ENCODE measurements at places on chromosomes 2 and 18. TPM values are rescaled to one million over a fixed set of nuclear protein-coding genes. Genes with fewer than 3 reads are reported as not detected.
A peak's percentile ranks its signal among the peaks of the same experiment; 100 is the strongest.

DNA sequence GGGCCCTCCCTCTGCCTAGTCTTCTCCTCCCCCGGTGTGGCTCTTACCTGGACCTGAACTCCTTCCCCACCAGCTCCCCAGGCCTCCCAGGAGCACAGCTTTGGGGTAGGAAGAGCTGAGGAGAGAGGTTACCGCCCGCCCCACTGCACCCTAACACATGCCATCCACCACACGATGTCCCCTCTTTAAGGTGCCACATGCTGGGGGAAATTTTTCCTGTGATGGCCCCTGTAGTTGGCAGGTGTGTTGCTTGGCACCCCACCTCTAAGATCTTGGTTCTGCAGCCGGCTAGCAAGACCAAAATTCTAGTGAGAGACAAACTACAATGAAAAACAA is 6.9 kb upstream of the TEX261 start:
- no peaks in the 10 kb centered on the region for H3K36me3 ChIP-seq
- H3K27ac ChIP-seq = no peak overlapping the region
- DNase-seq = no peak
- peaks cover 2% of the 10 kb centered on the region for H3K4me1 ChIP-seq
- peaks cover 5% of the 10 kb centered on the region for H3K27me3 ChIP-seq
- H3K4me3 ChIP-seq = no peak overlapping the region

GRCh38 chr2:80527119-80527518 is 222.6 kb upstream of the LRRTM1 start:
- H3K27ac ChIP-seq = no peak overlapping the region
- no peak for DNase-seq
- H3K36me3 ChIP-seq = no peaks in the 10 kb centered on the region
- no peaks in the 10 kb centered on the region for H3K27me3 ChIP-seq
- H3K4me1 ChIP-seq = no peaks in the 10 kb centered on the region
- no peak overlapping the region for H3K4me3 ChIP-seq

DNA sequence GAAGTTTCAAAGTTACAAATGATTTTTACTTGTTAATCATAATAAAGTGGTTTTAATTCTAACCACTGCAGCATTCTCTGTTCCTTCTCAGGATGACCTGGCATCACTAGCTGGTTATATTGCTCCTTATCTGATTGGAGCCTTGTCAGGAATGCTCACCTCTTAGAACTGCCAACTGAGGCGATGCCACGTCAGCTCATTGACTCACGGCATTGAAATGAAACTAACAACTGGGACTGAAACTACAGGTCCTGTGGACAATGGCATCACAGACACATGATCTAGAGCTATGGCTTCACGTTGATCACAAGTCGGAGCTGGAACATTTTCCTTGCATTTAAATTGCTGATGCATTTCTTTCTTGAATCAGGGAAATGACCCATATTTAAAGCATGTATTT is 54.9 kb upstream of the MAP2 start:
- no peak overlapping the region for H3K4me3 ChIP-seq
- H3K36me3 ChIP-seq = no peaks in the 10 kb centered on the region
- H3K4me1 ChIP-seq = no peaks in the 10 kb centered on the region
- H3K27ac ChIP-seq = no peak overlapping the region

- no peak overlapping the region for H3K27ac ChIP-seq
- no peaks in the 10 kb centered on the region for H3K36me3 ChIP-seq
- H3K4me3 ChIP-seq = no peak overlapping the region
- DNase-seq = no peak
- H3K4me1 ChIP-seq = peaks cover 2% of the 10 kb centered on the region
Observed at GRCh38 chr18:3529077-3529476, 79.1 kb downstream of the TGIF1 start.

- no peaks in the 10 kb centered on the region for H3K27me3 ChIP-seq
- no peaks in the 10 kb centered on the region for H3K4me1 ChIP-seq
- peaks cover 8% of the 10 kb centered on the region for H3K36me3 ChIP-seq
- H3K4me3 ChIP-seq = no peak overlapping the region
- H3K27ac ChIP-seq = no peak overlapping the region
Observed at GRCh38 chr2:73035899-73036711, 35.4 kb downstream of the SFXN5 start.

DNA sequence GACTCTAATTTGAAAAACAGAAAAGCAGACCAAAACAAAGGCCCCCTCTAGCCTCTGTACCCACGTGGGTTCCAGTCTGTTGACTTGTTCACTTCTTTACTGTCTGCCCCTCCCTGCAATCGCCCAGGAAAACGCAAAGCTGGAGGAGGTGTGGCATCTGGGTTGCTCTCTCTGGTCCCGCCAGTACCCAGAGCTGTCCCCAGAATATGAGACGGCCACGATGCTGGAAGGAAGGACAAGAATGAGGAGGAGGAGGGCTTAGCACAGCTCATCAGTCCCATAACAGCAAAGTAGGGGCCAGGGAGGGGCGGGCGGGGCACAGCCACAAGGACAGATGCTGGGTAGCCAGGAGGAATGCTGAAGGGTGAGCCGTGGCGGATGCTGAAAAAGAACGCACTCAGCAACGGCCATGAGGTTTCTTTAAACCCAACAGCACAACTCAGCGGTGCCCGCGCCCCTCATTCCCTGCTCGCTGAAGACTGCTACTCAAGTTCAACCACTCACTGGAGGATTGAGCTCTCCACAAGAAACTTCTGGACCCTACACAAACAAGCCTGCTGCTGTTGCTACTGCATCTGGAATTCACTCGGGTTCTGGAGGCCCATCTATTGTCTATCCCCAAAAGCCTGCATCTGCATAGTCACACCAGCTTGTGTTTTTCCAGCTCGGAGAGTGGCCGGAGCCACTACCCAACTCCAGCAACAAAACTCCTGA is 187.7 kb downstream of the HDAC4 start:
- no peak for DNase-seq
- H3K27ac ChIP-seq = no peak overlapping the region
- H3K36me3 ChIP-seq = no peaks in the 10 kb centered on the region
- no peak overlapping the region for H3K4me3 ChIP-seq

DNA sequence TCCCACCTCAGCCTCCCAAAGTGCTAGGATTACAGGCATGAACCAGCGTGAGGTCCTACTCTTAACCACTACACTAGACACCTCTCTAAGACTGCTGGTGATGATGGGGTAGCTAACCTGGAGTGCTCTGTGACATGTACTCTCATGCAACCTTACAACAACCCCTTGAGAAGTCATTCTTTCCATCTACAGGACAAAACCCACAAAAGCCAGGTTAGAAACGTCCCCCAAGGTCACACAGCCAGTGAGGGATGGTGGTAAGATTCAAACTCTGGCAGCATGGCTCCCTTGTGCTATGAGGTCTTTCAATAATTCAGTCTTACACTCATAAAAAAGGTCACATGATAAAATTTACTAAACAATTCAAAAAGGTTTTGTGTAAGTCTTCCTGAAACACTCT is 94.8 kb upstream of the SERTAD2 start:
- H3K27me3 ChIP-seq = no peaks in the 10 kb centered on the region
- no peak for DNase-seq
- peaks cover 2% of the 10 kb centered on the region for H3K4me1 ChIP-seq
- H3K4me3 ChIP-seq = no peak overlapping the region

GRCh38 chr2:18950361-18950851 is 361.0 kb upstream of the NT5C1B start:
- peaks cover 9% of the 10 kb centered on the region for H3K4me1 ChIP-seq
- H3K27ac ChIP-seq = peak overlapping the region; percentile 73
- H3K27me3 ChIP-seq = no peaks in the 10 kb centered on the region
- DNase-seq = peak; percentile 93

DNA sequence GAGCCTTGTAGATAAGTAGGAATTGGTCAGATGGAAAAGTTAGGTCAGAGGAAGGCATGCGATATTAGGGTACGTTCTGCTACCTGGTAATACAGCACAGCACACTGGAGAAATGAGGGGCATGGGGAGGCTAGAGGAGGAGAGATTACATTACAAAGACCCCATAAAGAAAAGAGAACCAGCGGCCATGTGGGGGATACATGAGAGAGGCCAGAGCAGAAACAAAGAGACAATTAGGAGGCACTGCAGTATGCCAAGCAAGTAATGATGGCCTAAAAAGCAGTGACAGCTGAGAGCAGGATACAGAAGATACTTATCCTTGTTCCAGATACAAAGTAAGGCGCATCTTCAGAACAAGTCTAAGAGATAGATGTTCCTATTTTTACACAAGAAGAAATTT is 40.0 kb downstream of the TXNL1 start:
- no peak for DNase-seq
- no peak overlapping the region for H3K27ac ChIP-seq
- no peaks in the 10 kb centered on the region for H3K4me1 ChIP-seq
- peaks cover 5% of the 10 kb centered on the region for H3K36me3 ChIP-seq
- H3K4me3 ChIP-seq = no peak overlapping the region

GRCh38 chr2:25430556-25430955 is 88.8 kb upstream of the DNMT3A start:
- H3K27ac ChIP-seq = no peak overlapping the region
- H3K36me3 ChIP-seq = no peaks in the 10 kb centered on the region
- H3K4me1 ChIP-seq = no peaks in the 10 kb centered on the region
- no peaks in the 10 kb centered on the region for H3K27me3 ChIP-seq

DNA sequence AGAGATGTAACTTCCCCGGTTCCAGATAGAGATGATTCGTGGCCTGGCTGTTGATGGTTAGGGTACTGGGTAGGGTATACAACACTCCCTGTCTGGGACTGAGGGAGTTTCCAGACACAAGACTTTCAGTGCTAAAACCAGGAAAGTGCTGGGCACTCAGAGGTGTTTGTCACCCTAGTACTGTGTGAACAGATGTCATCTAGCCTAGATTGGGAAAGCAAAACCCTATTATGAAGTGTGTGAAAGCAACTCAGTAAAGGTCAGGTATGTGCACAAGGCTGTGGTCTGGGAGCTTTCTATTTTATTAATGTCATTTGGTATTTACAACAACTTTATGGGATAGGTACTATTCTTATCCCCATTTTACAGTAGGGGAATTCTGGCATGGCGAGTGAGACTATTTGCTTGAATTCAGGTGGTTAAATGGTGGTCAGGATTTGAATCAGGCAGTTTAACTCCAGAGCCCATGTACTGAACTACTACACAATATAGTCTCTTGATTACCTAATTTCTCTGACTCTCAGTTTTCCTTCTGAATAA is 2.6 kb downstream of the BZW1 start:
- peaks cover 29% of the 10 kb centered on the region for H3K36me3 ChIP-seq
- DNase-seq = no peak
- H3K4me3 ChIP-seq = no peak overlapping the region
- peaks cover 9% of the 10 kb centered on the region for H3K4me1 ChIP-seq

- no peak for DNase-seq
- H3K27me3 ChIP-seq = no peaks in the 10 kb centered on the region
- no peak overlapping the region for H3K27ac ChIP-seq
Observed at GRCh38 chr2:33836628-33837027, 237.5 kb upstream of the FAM98A start.

DNA sequence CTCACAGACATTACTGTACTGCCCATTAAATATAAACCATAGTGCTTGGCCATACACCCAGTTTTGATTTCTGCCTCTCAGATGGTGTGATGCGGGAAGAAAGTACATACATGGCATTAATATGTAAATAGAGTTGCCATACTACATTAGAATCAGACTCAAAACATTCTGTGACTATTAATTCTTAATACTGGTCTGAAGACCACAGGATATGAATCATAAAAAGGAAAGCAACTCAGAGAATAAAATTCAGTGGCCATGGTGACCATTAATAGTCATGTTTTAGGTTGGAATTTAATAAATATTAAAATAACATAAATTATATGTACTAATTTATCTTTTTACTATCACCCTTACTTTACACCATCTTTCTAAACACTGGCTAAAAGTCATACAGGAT is 33.0 kb upstream of the WDR75 start:
- H3K27ac ChIP-seq = peak overlapping the region; percentile 97
- no peaks in the 10 kb centered on the region for H3K27me3 ChIP-seq
- H3K4me1 ChIP-seq = peaks cover 13% of the 10 kb centered on the region
- peak; percentile 18 for DNase-seq

- peaks cover 9% of the 10 kb centered on the region for H3K36me3 ChIP-seq
- H3K27ac ChIP-seq = no peak overlapping the region
- H3K4me3 ChIP-seq = no peak overlapping the region
- no peak for DNase-seq
Observed at GRCh38 chr2:170005702-170006101, 172.2 kb upstream of the MYO3B start.

GRCh38 chr2:70664525-70664924 is 103.5 kb downstream of the ADD2 start:
- H3K4me3 ChIP-seq = no peak overlapping the region
- no peaks in the 10 kb centered on the region for H3K4me1 ChIP-seq
- DNase-seq = no peak
- no peak overlapping the region for H3K27ac ChIP-seq

DNA sequence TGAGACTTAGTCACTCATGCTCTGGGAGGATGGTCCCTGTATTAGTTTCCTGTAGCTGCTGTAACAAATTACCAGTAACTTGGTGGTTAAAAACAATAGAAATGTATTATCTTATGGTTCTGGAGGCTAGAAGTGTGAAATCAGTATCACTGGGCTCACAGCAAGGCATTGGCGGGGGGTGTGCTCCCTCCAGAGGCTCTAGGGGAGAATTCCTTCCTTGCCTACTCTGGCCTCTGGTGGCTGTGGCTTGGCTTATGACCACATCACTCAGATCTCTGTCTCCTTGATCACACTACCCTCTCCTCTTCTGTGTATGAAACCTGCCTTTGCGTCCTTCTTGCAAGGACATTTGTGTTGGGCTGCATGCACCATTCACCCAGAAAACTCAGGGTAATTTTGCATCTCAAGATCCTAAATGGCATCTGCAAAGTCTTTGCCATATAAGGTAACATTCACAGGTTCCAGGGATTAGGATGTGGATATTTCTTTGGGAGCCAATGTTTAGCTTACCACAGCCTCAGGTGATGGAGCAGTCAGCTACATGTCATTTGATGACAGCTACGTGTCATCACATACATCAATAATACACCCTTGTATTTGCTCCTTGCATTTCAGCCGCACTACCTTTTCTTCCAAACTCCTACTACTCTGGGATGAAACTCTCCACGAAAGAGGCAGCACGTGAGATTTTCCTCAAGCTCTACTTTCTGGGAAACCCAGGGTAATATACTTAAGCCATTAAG is 49.6 kb upstream of the POU3F3 start:
- H3K4me3 ChIP-seq = no peak overlapping the region
- H3K36me3 ChIP-seq = no peaks in the 10 kb centered on the region
- no peak for DNase-seq
- no peak overlapping the region for H3K27ac ChIP-seq
- H3K27me3 ChIP-seq = no peaks in the 10 kb centered on the region

DNA sequence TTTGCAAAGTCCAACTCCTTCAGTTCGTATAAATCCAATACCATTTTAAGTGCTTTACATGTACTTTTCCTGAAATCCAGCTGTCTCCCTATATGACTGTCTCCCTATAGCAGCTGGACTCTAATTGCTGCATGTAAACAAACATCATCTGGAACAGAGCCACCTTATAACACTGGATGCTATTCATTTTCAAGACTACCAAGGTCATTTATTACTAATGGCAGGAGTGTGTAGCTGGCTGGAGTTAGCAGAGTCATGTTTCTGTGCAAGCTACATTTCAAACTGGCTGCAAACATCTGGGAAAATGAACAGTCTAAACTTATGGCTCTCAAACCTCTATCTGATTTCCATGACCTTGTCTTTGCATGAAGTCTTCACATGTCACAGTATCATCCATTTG is 575.2 kb downstream of the PIK3C3 start:
- H3K4me3 ChIP-seq = no peak overlapping the region
- no peak for DNase-seq
- H3K36me3 ChIP-seq = no peaks in the 10 kb centered on the region
- no peak overlapping the region for H3K27ac ChIP-seq

The DNAJC5G gene
- total RNA-seq = not detected

The GKN1 gene
- not detected for total RNA-seq

The TGOLN2 gene
- 61.7 TPM for total RNA-seq

The LIPG gene
- under 0.01 TPM for total RNA-seq

The BOLL gene
- total RNA-seq = not detected

The PRKAG3 gene
- not detected for total RNA-seq

The AQP12A gene
- total RNA-seq = not detected

Data from IMR-90 (cell line).